IMR-90 (cell line): ENCODE measurements at places on chromosomes 13 and 19. TPM values are rescaled to one million over a fixed set of nuclear protein-coding genes. Genes with fewer than 3 reads are reported as not detected.
A peak's percentile ranks its signal among the peaks of the same experiment; 100 is the strongest.

DNA sequence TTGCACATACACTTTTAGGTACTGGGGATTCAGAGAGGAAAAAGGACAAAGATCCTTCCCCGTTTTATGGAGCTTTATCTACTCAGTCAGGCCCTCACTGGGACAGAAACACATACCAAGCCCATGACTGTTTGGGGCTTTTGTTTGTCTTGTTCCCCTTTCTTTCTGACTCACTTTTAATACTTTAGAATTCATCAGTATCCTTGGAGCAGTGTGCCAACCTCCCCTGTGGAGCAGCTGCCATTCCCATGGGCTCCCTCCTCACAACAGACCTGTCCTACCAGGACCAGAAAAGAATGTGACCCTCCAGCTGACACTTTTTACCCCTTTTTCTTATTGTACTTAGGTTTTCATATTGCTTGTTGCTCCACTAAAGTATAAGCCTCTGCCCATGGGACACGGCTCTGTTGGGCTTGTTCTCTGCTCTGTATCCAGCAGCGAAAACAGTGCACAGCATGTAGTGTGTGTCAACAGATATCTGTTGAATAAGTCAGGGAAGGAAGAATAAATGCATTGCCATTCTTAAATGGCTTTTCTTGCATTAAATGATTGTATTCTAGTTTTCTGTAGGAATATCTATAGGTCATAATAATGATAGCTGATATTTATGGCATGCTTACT, 431.1 kb downstream of the EFNB2 start:
- DNase-seq: peak; percentile 91

SPACA4 gene
- not detected in 2 replicates for polyA plus RNA-seq

GRCh38 chr19:54888239-54888638, 14.2 kb downstream of the FCAR start:
- no peak for DNase-seq

DNA sequence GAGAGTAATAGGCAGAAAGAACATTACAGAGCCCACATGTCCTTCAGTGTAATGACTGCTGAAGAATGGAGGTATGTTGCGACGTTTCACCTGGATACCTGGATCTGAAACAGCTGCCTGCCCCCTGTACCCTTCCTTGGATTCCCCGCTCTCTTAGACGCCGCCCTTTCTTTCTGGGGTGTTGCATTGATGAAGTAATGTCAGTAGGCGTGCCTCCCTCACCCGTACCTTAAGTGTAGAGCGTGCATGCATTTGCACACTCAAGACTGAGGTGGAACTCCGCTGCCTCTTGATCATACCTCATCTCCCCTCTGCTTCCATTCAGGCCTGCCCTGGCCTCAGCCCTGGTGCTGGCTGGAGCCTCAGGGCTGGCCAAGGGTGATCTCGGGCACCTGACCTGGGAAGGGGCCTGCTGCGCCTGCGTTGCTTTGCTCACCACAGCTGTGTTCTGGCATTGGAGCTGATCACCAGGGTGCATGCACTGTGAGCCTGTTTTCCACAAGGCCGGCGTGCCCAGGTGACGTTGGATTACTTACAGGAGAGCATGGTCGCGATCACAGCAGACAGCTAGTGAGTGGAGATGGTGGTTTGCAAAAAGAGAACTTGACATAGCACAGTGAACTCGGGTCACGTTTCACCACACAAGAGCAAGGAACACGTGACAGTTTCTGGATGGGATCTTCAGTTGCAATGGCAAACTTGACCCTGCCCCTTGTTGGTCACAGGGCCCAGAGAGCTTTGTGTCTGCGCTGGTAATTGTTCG, 99.0 kb downstream of the ARHGEF7 start:
- no peak for DNase-seq

- DNase-seq: peak; percentile 94
Observed at GRCh38 chr13:42064259-42064658, 15.8 kb downstream of the DGKH start.

DACH1 gene
- polyA plus RNA-seq: not detected in 2 replicates

SYCN gene
- polyA plus RNA-seq: not detected in 2 replicates

GRCh38 chr13:106998664-106999063, 430.7 kb upstream of the ARGLU1 start:
- DNase-seq: no peak

- no peak for DNase-seq
Observed at GRCh38 chr19:17542042-17542441, 13.4 kb upstream of the COLGALT1 start.

GRCh38 chr19:46126086-46126580, 1.6 kb upstream of the IGFL3 start:
- DNase-seq: no peak

CD209 gene
- not detected in 2 replicates for polyA plus RNA-seq

- DNase-seq: no peak
Observed at GRCh38 chr13:38879278-38879677, 111.4 kb downstream of the STOML3 start.

GRCh38 chr19:53927739-53928138, 18.7 kb downstream of the CACNG7 start:
- DNase-seq: peak; percentile 64

FSD1 gene
- 23.4 and 24.4 TPM in 2 replicates for polyA plus RNA-seq

GRCh38 chr19:3098515-3099346, 4.6 kb downstream of the GNA11 start:
- peak; percentile 23 for DNase-seq

GRCh38 chr19:1066251-1066747, 668 bp upstream of the ARHGAP45 start:
- DNase-seq: no peak

- DNase-seq: no peak
Observed at GRCh38 chr13:48575031-48575430, 42.2 kb upstream of the RCBTB2 start.

PPP5C gene
- polyA plus RNA-seq: 128 and 133 TPM in 2 replicates
